Activated gamma-delta T cell treated with Interleukin-2 at 50 U/mL for 16 hours (primary cell): ENCODE measurements at places on chromosomes 6 and 20.

- no peak for DNase-seq
Observed at GRCh38 chr20:32583581-32584070, 1.5 kb downstream of the NOL4L start.

GRCh38 chr6:161544801-161545480, 271.1 kb upstream of the AGPAT4 start:
- DNase-seq = no peak

DNA sequence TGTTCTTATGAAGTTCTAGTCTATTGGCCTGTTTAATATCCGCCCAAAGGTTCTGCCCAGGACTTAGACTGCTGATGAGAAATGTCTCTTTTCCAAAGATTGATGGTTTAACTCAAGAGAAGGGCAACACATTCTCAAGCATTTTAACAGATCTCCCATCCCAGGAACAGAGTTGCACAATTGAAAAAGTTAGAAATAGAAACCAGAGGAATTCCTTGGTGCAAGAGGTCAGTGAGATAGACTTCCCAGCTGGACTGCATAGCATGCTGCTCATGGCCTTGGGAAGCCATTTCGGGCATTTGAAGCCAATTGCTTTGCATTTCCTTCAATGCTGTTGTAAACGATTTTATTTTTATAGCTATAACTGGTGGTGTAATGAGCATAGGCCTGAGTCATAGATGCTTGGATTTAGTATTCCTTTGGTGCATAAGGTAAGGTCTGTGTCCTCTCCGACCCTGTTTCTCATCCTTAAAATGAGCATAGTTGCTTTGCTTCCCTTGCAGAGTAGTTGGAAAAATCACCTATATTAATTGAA, 292.2 kb upstream of the JAG1 start:
- no peak for DNase-seq

GRCh38 chr20:62117362-62117646, 5.0 kb upstream of the LSM14B start:
- DNase-seq = no peak

- DNase-seq = no peak
Observed at GRCh38 chr20:31595654-31596411, 9.3 kb upstream of the ID1 start.

- no peak for DNase-seq
Observed at GRCh38 chr20:24574307-24574706, 104.9 kb downstream of the SYNDIG1 start.

DNA sequence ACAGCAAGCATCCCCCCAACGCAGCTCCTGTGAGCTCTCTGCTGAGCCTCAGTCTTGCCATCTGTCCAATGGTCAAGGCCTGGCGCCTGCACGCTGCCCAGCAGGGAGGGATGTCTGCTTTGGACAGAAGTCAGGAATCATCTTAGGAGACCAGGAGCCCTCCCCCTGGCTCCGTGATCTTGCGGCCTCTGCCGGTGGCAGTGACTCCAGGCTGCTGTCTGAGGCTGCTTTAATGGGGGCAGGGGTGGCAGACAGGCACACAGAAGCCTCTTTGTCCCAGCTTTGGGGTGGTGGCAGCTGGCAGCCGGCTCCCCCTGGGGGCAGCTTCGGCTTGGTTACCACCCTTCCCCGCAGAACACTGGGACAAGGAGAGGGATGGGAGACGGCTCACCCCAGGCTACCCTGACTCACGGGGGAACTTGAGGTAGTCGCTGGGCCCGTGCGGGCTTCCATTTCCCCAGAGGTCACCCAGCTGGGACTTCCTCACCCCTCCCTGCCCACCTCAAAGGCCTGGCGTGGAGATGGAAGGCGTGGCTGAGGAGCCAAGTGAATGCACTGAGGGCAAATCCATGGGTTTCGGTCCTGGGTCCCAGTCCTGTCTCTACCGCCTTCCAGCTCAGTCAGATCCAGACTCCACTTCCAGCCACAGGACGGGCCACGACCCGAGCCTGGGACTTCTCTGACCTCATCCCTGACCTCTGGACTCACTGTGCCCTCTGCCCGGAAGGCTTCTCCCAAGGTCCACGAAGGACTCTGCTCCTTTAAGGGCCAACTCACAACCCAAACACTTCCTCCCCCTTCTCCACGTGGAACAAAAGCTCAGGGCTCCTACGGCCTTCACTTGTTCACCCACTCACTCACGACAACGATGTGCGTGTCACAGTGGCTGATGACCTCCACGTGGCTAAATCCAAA, 14.8 kb downstream of the PEDS1 start:
- DNase-seq = no peak
